ENCODE measurements at places on chromosomes 4 and X.

DNA sequence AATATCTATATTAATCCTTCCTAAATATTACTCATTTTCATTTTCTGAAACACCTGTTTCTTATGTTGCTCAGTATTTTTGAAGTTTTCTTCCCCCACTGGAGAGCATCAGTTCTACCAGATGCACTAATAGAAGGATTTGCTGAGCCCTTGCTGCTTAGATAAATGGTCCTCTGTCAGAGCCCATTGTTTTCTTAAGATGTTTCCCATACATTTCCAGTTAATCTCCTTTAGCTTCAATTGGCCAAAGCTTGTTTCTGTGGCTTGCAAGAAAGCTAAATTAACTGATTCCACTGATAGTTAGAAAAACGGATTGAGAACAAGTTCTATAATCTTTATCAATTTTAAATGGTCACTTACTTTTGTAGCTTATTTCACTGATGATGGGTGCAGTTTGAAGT, 1425.5 kb downstream of the PCDH18 start:
- no peak for DNase-seq

- DNase-seq, result no peak
Measured at GRCh38 chrX:148593987-148594386, 93.6 kb downstream of the AFF2 start.

GRCh38 chr4:115674485-115674884, 561.1 kb upstream of the NDST4 start:
- no peak for DNase-seq

DNA sequence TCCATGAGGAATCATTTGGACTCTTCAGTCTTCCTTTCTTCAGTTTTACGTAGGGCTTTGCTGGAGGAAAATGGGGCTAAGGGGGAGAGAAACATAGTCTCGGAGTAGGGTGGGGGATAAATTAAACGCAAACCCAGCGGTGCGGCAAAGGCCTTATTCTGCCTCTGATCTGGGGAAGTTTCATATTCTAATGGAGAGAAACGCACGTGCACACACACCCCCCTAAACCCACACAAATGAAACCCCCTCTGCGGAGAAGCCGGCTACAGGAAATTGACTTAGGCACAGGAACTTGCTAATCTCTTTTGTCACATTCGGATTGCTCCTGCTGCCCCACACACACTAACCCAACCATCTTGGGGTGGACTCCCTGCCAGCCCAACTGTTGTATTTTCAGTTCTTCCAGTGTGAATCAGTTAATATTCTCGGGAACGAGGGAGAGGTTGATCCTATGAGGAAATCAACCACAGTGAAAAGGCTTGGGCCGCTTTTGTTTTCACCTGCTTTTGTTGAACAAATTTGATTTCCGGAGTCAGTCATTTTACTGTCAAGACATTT, at the start of gene RHOH:
TSS of gene RHOH (plus strand) at position 308 of the 558 bp plus-strand sequence. CDS start 46,356 bp downstream, outside the sequence.
- DNase-seq, result no peak

Data from kidney epithelial cell (primary cell).